ENCODE measurements at places on chromosomes 12 and 14.

DNA sequence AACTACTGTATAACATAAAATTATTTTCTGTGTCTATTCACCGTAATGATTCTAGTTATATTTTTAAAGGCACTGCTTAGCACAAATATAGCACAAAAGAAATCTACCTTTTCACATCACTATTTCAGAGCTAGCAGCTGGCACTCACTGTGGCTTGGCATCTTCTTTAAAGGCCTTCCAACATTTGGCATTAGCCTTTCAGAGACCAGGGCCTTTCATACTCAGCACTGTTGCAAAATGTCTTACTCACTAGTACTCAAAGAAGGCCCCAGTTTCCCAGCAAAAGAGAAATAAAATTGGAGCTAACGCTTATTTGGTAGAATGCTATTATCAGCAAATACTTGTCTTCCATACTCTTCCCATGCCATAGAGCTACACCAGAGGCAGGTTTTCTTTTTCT, 238.4 kb downstream of the MED13L start:
- DNase-seq, result peak; percentile 26

GRCh38 chr12:114319422-114319821, 86.5 kb downstream of the TBX5 start:
- peak; percentile 80 for DNase-seq

- no peak for DNase-seq
Measured at GRCh38 chr12:130339951-130340350, 2.3 kb downstream of the PIWIL1 start.

DNA sequence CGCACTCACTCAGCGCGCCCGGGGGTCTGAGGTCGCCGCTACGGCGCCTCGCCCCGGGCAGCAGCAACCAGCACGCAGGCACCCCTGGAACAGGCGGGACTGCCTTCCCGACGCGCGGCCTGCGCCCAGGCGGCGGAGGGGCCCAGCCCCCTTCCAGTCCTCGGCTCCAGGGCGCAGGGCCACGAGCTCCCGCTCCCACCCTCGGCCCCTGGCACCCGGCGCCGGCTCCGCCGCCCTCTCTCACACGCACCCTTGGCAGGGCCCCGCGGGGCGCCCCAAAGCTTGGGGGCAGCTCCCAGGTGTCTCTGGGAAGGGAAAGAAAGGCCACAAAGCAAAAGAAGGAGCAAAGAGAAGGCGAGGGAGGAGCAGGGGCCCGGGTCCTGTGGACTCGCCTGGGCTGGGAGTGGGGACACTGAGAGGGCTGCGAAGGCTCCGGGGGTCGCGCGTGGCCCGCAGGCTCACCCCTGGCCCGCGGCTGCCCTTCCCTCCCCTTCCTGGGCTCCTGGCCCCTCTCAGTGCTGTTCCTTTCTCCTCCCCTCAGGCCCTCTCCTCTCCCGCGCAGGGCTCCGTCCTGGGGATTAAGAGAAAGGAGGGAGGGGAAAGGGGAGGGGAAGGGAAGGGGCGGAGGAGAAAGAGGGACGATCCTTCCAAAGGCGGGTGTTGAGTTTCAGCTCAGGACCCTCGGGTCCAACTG, 907 bp upstream of the EFS start:
- no peak for DNase-seq

DNA sequence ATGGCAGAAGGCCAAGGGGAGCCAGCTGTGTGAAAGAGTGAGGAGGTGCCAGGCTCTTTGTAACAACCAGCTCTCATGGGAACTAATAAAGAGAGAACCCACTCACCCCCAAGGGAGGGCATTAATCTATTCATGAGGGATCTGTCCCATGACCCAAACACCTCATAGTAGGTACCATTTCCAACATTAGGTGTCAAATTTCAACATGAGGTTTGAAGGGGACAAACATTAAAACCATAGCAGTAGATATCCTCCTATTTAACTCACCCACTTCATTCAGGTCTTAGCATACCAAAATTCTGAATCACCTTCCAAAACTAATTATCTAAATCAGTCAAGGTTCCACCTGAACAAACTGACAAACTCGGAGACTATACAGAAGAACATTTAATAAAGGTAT, 75.3 kb downstream of the PPFIA2 start:
- DNase-seq, result no peak

DNA sequence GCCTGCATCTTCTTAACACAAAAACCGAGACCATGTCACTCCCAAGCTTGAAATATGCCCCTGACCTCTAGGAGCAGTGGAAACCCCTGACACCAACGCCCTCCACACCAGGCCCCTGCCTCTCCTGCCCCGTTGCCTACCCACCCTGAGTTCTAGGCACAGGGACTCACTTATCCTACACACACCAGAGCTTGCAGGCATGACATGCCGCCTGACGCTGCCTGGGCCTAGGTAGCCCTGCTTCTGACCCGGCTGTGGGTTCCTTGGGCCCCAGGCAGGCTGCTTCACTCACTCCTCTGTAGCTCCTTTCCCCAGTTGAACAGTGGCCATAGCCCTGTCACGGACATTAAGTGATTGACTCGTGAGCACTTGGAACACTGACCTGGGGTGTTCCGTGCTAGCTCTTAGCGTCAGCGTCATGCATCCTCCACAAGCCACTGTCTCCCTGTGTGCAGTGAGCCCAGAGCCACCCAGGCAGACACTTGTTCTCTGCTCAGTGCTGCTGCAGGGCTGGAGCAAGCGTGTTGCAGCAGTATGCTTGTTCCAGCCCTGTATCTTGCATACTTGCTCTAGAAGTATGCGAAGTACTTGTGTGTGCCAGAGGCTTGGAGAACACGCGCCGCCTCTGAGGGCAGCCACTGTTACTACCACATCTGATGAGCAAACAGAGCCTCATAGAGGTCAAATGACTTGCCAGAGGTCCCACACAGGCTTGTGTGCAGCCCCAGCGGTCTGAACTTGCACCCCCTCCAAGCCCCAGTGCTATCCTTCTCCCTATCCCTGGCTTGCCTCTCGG, 15.6 kb downstream of the OTUB2 start:
- DNase-seq, result peak; percentile 92

- DNase-seq, result peak; percentile 5
Measured at GRCh38 chr12:27332407-27332713, 276 bp upstream of the BMAL2 start.

GRCh38 chr14:31371646-31372045, 48.7 kb downstream of the HEATR5A start:
- no peak for DNase-seq

- DNase-seq, result no peak
Measured at GRCh38 chr14:94673071-94673470, 60.9 kb downstream of the SERPINA3 start.

- DNase-seq, result peak; percentile 67
Measured at GRCh38 chr12:2998789-2999264, 39.6 kb downstream of the TEAD4 start.

GRCh38 chr14:94770251-94770749, 387 bp upstream of the GSC start:
- DNase-seq, result peak; percentile 49

DNA sequence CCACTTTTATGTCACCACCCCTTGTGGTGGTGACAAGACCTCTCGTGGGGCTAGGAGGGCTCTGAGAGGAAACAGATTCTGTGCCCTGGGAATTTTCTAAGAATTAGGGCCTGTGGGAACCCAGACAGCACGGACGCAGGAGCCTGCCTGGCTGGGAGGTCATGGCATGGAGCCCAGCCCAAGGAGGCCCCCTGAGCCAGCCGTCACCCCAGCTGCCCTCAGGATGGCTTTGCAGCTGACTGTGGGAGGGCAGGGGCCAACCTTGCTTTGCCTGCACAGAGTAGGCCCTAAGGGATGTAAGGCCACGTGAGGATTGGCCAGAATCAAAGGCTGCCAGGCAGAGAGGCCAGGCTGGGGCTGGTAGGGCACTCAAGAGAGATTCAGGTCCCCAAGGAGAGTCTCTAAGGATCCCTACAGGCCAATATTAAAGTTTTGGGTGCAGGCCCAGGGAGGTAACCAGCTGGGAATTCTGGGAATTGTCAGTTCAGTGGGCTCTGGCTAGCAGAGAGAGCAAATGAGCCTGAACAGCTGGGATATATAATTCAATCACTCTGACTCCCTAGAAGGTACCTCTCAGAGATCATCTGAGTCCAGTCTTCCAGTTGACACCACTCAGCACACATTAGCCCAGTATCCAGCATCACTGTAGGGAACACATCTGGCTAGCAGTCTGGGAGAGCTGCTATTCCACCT, 6.4 kb downstream of the LTBP2 start:
- no peak for DNase-seq

- no peak for DNase-seq
Measured at GRCh38 chr14:100868621-100869370, 34.7 kb downstream of the RTL1 start.

DNA sequence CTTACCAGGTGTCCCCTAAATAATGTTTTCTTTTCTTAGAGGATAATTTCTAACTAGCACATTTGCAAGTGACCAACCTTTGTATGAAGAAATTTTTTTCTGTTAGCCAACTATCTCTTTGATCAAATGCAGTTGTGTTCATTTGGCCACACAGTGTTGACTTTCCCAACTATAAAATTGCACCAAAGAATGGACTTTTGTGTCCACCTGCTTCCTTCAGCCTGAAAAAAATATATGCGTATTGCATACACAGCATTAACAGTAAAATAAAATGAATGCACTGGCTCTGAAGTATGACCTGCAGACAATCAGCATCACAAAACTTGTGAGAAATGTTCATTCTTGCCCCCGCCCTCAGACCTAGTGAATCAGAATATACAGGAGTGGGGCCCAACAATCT, 342.0 kb downstream of the SEC23A start:
- no peak for DNase-seq

GRCh38 chr14:102668291-102668873, 75.9 kb downstream of the RCOR1 start:
- DNase-seq, result no peak

DNA sequence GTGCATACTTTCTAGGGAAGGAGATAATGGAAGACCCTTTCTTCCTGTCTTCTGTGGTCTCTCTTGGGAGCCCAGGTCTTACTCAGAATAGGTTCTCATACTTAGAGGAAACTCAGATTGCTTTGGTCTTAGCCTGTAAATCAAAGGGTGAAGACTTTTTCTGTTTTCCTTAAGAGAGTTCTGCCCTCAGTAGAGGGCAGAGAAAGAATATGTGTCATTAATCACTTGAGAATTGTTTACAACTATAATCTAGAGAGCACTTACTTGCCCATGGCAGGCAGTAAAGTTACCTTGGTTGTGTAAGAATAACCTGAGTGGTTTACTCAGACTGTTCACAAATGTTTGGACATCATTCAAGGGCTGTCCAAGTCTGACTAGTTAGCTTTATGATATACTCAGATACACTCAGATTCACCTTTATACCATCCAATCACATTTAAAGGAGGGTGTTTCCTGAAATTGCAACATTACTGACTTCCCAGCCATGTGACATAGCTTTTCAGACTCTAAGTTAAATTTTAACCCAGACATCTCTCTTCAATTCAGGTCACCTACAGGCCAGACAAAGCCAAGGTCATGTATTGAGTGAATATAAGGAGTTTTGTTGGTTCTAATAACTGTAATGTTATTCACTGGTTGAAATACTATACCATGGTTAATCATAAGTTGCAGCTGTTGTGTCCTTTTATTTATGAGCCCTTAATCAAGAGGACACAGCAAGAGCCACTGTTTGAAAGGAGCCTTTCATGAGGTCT, 372.2 kb downstream of the RAD51B start:
- DNase-seq, result peak; percentile 66

GRCh38 chr12:31002999-31003398, 70.7 kb upstream of the DDX11 start:
- no peak for DNase-seq

DNA sequence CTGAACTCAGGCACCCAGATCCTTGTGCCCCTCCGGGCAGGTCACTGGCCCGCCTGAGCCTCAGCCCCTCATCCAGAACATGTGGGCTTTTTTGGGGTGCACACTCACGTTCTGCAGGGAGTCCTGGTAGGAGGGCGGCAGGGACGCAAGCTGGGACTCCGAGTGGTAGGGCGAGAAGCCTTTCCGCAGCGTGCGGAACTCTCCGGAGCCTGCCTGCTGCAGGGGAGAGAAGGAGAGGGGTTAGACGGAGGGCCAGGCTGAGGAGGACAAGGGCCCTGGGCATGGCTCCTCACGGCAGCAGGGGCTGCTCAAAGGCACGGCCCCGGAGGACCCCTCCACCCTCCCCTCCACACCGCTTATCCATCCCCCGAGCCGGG, 40.8 kb downstream of the CCNK start:
- no peak for DNase-seq

GRCh38 chr14:100224229-100224866, 14.6 kb upstream of the YY1 start:
- DNase-seq, result no peak

DNA sequence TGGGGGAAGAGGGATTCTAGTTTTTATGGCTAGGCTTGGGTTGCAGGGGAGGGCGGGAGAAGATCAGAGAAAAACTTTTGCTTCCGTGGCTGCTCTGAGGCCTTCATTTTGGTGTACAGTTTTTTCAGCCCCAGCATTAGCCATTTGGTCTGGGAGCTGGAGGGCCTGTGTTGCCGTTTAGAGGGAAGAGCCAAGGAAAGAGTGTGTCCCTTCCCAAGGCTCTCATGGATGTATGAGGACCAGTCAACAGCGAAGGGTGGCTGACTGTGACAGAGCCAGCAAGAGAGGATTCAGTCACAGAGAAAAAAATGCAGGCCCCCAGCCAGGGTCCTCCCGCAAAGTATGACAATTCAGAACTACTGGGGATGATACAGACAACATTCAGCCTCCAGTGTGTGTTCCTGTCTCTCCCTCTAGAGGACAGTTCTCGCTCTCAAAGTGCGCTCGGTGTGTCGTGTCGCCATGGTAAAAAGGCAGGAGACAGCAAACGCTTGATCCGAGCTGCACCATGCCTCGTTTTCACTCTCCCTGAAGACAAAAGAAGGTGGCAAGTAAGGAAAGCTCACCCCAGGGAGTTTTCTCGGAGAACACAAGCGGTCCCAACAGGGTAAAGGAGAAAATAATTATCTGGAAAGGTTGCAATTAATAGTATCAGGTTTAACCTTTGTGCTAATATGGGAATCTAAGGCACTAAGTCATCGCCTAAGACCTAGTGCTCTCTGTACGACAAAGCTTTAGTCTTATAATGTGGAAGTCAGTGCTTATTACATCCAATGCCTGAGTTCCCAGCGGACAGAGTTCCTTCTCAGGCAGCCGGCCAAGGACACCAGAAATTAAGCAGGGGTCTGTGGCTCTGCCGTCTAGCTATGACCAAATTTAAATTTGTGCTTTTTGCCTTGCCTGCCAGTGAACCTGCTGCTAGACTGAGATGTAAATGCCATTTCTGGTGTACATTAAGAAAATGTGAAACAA, 157.3 kb upstream of the PLXNC1 start:
- DNase-seq, result peak; percentile 40

DNA sequence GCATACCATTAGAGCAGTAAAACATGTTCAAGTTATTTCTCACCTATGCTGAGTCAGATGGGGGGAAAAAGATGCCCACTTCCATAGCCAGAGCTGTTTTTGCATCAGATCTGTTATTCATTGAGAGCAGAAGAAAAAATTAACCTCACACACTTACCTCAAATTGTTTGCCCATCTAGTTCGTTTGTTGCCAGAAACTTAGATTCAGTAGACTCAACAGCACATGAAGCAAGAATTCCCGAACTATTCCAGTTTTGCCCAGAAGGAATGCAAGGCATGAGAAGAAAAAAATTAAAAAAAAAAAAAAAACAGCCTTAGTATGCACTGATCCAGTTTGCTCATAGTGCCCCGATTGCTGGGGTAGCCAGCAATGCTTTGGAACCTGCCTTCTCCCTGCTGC, 12.4 kb upstream of the DPF3 start:
- DNase-seq, result peak; percentile 91

- DNase-seq, result no peak
Measured at GRCh38 chr12:121209221-121209620, 708 bp upstream of the P2RX4 start.
